ENCODE measurements at places on chromosomes 16 and 17. TPM values are rescaled to one million over a fixed set of nuclear protein-coding genes. Genes with fewer than 3 reads are reported as not detected.

KRT31 gene
- not detected for total RNA-seq

MAPK8IP3 gene
- 51.6 TPM for total RNA-seq

PLA2G10 gene
- not detected for total RNA-seq

TBC1D3G gene
- not detected for total RNA-seq

SLC12A3 gene
- under 0.01 TPM for total RNA-seq

MEAK7 gene
- total RNA-seq: 11.6 TPM

NATD1 gene
- 3.4 TPM for total RNA-seq

Data from smooth muscle cell of the coronary artery (primary cell).